Stimulated activated CD8-positive, alpha-beta memory T cell treated with anti-CD3 and anti-CD28 coated beads, Interleukin-12 subunit alpha, Interleukin-12 subunit beta, amount 100 ng/mL, for 1 hour (primary cell): ENCODE measurements at places on chromosomes 7 and 10.

DNA sequence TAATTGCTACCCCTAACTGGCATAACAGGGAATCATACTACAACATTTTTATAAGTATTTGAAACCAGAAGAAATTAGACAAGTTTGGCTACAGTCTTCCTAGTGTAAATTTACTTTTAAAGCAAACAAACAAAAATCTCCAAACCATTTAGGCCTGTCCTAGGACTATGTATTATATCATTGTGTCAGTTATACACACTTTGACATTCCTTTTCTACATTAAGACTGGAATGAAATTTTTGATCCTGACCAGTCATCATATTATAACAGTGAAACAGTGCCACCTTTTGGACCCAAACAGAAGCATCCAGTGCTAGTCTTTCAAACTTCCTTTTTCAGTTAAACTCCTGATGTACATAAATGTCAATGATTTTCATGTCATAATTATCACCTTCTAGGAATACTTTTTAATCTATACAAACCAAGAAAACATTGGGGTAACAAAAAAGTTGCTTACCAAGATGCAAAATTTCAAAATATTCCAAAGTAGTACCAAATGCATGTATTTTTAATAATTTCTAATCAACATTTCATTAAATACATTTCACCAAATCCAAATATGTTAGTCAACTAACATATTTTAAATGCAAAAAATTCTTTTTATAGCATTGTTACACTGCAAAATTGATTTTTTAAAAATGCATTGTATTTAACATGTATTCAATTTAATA is 75.7 kb downstream of the IMMP2L start:
- no peak for DNase-seq

DNA sequence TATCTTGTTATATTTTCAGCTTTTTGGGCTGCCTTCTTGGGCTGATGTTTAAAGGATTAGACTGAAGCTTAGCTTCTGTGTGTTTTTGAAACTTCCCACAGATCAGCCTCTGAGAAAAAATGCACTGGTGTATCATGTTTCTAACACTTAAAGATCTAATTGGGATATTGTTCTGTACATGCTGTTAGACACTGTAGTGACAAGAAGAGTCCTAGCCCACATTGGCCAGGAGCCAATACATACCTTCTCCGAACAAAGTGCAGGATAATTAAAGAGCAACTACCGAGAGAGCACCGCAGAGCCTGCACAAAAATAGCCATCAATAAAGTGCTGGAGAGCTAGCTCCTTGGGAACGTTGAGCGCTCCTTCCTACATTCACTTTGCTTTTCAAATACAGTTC is 289.4 kb upstream of the SP8 start:
- no peak for DNase-seq

DNA sequence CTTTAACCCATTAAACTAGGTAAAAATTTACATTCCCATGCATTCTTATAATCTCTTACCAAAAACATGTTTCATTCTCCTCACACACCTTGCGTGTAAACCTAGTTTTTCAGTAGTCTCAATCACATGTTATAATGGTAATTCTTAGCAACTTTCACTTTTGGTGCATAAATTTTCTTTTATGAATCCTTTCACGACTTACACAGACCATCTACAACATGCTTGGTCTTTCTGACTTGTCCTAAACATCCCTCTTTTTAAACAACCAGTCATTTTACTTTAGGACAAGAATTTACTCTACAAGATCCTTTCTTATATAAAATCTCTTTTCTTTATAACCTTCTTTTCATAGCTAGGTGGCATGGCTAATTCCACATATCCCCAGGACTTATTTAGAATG is 25.8 kb downstream of the FBXL13 start:
- DNase-seq: no peak

- DNase-seq: no peak
Measured at GRCh38 chr10:49139846-49140195, 6.0 kb upstream of the FAM170B start.

- no peak for DNase-seq
Measured at GRCh38 chr7:94738071-94738470, 82.1 kb upstream of the SGCE start.

GRCh38 chr7:140196361-140197217 is 19.8 kb upstream of the KDM7A start:
- no peak for DNase-seq

- no peak for DNase-seq
Measured at GRCh38 chr7:102429141-102429899, 4.1 kb upstream of the ORAI2 start.

- no peak for DNase-seq
Measured at GRCh38 chr7:22329816-22330524, 27.0 kb downstream of the RAPGEF5 start.

- no peak for DNase-seq
Measured at GRCh38 chr7:157495594-157495993, 158.8 kb downstream of the DNAJB6 start.
